Non-pigmented ciliary epithelial cell (primary cell): ENCODE measurements at places on chromosomes 5 and 9.
A peak's percentile ranks its signal among the peaks of the same experiment; 100 is the strongest.

DNA sequence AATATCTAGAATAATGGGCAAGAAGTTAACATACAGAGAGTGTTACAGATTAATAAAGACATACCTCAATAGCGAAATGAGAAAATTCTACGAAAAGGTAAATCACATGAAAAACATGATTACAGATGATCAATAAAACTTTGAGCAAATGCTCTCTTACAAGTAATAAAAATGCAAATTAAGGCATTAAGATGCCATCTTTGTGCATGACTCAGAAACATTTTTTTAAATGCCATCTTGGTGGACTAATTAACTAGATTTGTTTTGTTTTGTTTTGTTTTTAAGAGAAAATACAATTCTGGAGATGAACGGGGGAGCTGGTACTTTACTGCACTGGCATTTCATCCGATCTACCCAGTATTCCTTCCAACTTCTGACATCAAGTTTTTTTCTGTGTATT lies 130.2 kb downstream of the SUSD1 start:
- no peak for DNase-seq

DNA sequence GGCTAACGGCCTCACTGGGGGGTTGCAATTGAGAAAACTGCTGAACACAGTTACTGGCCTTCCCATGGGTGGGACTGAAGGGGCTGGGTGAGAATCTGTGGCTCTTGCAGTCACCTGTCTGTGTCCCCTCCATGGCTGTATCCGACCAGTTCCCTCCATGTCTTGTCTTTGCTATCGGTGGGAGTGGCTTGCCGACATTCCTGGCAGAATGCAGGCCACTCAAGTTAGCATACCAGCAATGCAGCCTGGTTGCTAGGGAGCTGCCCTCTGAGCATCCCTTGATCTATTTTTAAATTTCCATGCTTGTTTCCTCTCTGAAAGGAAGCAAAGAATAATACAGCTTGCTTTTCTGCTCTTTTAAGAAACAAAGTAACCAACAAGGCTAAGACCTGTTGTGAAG lies 1509.7 kb upstream of the WWC1 start:
- no peak for DNase-seq

DNA sequence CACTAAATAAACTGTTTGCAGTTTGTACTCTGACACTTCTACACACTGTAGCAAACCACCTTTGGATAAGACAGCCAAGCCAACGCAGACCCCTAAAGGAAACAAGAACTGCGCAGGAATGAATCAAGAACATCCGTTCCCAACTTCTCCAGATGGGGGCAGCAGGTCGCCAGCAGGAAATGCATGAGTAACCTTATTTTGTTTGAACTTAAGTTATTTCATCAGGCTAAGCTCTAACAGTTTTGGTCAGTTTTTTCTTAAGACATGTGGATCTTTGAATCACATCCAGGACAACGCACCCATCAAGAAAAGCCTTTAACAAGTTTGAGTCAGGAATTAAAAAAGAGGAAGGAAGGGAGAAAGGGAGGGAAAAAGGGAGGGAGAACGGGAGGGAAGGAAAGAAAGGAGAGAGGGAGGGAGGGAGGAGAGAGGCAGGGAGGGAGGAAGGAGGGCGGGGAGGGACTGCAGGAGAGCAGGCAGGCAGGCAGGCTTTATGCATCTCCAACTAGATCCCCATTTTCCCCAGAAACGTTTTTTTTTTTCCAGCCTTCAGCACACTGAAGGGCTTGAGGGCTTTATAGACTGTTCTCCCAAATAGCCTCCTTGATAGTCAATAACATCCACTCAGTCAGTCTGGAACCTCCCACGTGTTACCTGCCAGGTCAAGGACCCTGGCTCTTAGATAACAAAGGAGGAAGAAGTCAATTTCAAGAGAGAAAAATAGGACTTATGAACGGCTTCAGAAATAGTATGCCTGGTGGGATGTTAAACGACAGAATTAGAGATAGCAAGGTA lies 22.2 kb downstream of the BHMT start:
- peak; percentile 54 for DNase-seq

DNA sequence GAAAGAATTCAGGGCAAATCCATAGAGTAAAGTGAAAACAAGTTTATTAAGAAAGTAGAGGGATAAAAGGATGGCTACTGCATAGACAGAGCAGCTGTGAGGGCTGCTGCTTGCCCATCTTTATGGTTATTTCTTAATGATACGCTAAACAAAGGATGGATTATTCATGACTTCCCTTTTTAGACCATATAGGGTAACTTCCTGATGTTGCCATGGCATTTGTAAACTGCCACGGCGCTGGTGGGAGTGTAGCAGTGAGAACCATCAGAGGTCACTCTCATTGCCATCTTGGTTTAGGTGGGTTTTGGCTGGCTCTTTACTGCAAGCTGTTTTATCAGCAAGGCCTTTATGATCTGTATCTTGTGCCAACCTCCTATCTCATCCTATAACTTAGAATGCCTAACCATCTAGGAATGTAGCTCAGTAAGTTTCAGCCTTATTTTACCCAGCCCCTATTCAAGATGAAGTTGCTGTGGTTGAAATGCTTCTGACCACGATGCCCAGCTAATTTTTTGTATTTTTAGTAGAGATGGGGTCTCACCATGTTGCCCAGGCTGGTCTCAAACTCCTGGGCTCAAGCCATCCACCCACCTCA lies 42.1 kb downstream of the RFK start:
- no peak for DNase-seq

DNA sequence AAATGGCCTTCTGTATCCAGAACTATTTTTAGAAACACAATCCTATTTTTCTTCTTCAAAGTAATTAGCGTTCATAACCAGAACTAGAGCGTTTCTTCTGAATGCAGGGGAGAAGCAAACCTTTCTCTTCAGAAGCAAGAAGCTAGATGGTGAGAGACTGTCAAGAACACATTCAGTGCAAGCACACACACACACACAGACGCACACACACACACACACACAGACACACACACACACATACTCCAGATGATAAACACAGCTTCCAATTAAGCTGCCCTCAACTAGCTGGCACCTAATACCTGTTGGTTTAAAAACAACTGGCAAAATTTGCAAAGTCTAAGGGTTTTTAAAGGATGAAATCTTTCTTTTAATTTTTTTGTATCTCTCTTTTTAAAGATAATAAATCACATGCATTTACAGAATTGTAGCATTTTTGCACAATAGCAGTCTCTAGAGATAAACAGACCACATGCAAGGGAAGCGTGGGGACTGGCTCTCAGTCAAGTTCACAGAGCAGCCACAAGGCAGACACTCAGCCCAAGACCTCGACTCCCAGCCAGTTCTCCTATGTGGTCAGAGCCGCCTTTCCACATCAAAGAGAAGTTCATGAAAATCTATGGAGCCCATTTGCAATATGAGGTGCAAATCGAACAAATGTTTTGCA lies 138.5 kb downstream of the TTLL11 start:
- peak; percentile 30 for DNase-seq

DNA sequence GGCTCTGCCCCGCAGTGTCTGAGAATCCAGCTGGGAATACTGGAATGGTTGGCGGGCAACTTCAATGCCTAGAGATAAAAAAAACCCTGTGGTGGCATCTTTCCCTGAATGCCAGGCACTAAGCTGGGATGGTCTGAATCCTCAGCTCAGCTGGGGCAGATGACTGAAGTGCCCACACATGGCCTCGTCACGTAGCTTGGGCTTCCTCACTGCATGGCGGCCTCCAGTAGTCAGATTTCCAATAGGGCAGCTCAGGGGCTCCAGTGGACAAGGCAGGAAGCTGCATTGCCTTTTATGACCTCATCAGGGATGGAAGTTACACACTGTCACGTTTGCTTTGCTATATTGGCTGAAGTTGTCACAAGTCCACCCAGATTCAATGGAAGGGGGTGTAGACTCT lies 24.3 kb upstream of the FUBP3 start:
- DNase-seq, result no peak

DNA sequence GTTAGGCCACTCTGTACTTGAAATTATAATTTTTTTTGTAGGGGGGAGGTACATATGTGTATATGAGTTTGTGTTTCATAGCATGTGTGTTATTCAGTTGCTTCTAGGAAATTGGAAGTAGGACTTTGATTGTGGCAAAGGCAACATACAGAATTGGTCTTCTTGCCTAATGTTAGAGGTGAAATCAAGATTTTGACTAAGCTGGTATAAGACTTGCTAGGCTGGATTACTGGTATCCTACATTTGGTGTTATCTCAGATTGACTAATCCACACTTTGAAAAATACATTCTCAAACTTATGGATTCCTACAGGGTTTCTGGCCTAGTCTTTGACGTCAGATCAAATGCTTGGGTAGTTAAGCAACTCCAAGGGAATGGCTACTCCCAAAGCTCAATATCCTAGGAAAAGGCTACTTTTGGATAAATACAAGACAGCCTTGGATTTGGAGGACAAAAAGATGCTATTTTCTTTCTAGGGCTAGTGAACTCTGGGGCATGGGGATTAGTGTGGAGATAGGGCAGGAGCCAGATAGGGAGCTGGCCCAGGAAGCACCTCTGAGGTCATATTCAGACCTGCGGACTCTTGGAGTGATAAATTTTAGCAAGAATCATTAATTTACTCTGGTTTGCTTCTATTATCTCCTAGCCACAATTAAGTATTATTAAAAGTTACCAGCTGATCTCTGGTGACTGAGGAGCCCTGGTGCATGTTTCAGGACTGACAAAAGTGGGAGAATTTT lies 144.0 kb upstream of the RPS23 start:
- DNase-seq, result no peak

DNA sequence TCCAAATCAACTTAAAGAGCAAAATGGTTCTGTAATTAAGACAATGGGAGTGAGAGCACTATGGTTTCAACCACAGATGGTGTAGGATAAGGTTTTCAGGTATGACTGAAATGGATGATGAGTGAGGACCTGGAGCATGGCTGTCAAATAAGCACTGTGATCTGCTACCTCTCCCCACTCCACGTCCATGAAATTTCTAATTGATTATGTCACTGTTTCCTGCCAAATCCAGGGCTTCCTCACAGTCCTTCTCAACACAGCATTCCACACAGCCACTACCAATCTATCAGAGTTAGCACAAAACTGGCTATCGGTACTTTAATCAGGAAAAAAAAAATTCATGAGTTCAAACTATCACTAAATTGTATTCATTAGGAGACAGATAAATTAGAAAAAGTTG lies 420.4 kb upstream of the WWC1 start:
- no peak for DNase-seq

DNA sequence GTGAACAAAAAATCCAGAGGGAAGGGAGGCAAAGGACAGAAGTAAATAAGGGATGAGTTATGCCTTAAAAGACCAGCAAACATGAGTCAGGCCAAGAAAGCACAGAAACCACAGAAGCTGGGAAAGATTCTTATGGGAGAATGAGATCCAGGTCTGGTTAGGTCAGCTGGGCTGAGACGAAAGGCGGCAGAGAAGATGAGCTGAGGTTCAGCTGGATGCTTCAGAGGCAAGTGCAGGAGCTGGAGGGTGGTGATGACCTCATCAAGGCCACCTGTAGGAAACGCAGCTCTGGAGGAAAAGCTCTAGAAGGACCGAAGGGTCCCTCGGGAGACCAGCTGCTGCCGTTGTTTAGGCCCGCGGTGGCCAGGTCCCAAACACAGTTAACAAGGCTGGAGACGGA lies 152.0 kb downstream of the MYO10 start:
- DNase-seq, result peak; percentile 55

- DNase-seq, result no peak
Observed at GRCh38 chr5:18380729-18381362, 746.6 kb downstream of the TAF11L14 start.

- DNase-seq, result no peak
Observed at GRCh38 chr5:36667824-36668223, 61.4 kb downstream of the SLC1A3 start.

GRCh38 chr5:149448831-149449714 lies 70.0 kb upstream of the IL17B start:
- DNase-seq, result no peak

- DNase-seq, result no peak
Observed at GRCh38 chr5:67092535-67092934, 104.1 kb downstream of the CD180 start.

DNA sequence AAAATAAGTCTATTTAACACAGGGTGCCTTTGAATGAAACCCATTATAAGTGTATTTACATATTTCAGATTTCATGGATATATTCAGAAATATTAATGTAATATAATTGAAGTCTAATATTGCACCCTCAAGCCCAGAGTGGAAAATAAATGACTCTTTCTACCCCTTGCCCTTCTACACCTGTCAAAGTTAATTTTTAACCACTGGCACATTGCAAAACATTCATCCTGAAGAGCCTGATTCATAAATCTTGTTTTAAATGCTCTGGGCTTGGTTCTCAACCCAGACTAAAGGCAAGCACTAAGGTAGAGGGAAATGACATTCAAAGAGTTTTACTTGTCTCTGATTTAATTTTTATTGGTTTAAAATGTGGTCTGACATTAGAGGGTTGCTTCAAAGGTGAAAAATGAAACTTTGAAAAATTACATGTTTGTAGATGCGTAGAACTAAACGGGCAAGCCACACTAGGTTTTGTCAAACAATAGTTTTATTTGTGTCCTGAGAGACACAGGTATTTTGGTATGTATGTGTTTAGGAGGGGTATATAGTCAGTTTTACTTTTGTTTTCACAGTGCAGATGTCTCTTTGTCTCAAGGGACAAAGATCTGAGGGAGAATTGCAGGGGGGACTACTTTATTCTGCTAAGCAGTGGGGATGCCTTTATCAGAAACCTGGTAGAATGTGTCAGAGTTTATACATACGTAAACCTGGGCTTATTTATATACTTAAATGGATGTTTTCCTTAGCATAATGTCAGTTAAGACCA lies 69.7 kb downstream of the PIK3R1 start:
- DNase-seq, result no peak

DNA sequence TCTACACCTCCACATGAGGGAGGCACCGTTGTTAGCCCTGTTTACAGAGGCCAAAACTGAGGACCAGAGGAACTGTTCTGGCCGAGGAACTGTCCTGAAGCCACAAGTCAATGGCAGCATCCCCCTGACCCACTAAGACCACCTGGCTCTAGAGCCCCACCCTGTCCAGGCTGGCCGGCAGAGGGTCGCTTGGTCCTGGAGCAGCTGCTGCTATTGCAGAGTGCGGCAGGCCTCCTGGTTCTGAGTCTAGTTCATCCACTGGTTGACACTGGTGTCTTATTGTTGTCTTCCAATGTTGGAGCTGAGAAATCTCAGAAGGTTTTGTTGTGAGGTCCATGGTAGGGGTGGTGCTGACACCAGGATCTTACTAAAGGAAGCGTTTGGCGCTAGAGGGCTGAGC lies 26.6 kb upstream of the ANGPTL2 start:
- DNase-seq, result no peak

DNA sequence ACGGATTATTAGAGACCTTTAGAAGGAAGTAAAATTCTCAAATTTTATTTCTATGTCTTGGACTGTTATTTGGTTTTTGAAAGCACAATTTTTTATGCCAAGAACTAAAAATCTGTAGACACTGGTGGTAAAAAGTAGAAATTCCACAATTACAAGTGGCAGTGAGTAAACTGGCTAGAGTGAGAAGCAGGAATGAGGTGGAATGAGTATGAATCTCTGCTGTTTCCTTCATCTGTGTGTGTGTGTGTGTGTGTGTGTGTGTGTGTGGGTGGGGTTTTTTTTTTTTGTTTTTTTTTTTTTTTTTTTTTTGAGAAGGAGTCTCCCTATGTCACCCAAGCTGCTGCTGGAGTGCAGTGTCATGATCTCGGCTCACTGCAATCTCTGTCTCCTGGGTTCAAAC lies 94.2 kb downstream of the TLE4 start:
- DNase-seq, result no peak
